NCI-H774 (cell line): ENCODE measurements at places on chromosomes 1 and 21.

DNA sequence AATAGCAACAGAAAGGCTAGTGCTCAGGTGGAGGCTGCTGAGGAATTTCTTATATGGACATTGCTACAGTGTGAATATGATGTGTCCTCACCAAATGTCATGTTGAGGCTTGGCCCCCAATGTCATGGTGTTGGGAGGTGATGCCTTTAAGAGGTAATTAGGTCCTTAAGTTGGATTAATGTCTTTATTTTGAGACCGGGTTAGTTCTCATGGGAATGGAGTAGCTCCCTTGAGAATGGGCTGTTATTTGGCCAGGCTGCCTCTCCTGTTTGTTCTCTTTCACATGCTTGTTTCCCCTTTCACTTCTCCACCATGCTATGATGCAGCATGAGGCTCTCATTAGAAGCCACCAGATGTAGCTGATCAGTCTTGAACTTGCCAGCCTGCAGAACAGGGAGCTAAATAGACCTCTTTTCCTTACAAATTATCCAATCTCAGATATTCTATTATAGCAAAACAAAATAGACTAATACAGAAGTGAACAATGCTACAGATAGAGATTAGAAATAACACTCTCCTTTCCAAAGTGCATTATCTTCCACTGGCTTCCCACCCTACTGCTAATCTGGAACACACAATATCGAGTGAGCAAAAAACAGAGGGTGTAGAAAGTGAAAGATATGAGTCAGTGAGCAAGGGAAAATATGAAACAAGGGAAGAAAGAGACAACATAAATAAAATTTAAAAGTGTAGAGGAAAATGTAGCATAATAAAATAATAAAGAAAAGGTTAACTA is 160.2 kb downstream of the NTMT2 start:
- DNase-seq = no peak

DNA sequence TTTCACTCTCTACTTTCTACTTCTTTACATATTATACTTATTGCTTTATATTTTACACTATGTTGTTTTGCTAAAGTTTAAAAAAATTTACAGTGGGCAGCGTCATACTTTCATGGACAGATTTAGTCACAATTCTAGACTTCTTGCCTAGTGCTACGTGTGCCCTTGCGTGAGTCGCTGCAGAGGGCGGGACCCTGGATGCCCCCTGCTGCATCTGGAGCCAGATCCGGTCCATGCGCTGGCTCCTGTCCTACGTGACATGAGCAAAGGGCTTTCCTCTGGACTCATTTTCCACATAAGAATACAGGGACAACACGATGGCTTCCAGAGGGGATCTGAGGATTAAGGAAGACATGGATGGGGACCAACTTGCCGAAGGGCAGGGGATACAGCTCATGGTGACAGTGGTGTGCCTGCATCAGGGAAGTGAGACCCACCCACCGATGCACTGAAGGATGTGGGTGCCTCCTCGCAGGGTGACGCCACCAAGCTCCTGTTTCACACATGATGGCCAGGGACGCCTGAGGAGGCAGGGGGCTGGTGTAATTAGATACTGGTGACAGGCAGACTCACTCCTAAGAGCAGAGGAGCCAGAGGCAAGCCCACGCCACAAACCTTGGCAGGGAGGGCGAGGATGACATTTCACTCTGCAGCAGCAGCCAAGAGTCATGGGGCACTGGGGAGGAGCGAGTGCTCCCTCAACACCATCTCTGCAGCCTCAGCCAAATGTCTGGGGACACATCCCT is 86.6 kb downstream of the DMRTB1 start:
- no peak for DNase-seq

DNA sequence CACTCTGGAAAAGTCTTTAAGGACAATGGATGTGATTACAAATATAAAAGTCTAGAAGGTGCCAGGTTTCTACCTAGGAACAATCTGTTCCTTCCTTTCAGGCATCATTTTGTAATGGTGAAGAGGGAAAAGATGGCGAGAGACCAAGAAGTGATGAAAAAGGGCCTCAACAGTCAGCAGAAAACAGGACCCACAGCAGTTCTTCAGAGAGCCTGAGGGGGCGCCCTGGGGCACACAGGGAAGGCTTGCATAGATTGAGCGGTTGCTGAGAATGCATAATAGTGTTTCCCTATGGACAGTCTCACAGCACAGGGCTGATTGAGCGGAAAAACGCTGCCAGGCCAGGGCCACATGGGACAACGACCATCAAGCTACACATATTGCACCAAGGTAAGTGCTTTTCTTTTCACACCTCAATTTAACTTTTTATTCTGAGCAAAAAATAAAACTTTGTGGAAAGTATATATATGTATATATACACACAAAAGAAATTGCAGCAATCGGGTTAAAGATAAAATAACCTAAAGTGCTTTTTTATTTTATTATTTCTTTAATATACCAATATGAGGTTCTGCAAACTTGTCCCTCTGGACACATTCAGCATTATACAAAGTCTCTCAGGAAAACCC is 3.1 kb upstream of the YRDC start:
- peak; percentile 86 for DNase-seq

- no peak for DNase-seq
Observed at GRCh38 chr1:226444901-226445300, 37.0 kb upstream of the PARP1 start.

DNA sequence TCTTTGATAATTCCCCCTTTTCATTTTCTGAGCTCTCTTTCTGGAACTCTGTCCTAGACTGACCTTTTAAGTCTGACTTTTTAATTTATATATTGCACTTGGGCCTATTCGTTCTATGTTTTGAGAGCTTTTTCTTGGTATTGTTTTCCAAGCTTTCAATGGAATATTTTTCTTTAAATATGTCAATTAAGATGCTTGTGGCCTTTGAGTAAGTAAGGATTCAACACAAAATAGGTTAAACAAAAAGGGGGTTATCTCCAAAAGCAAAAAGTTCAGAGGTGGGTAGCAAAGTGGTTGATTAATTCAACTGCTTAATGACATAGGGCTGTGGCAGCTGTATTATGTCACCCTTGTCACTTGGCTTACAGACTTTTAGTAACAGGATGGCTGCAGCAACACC is 315.9 kb downstream of the LMX1A start:
- no peak for DNase-seq

DNA sequence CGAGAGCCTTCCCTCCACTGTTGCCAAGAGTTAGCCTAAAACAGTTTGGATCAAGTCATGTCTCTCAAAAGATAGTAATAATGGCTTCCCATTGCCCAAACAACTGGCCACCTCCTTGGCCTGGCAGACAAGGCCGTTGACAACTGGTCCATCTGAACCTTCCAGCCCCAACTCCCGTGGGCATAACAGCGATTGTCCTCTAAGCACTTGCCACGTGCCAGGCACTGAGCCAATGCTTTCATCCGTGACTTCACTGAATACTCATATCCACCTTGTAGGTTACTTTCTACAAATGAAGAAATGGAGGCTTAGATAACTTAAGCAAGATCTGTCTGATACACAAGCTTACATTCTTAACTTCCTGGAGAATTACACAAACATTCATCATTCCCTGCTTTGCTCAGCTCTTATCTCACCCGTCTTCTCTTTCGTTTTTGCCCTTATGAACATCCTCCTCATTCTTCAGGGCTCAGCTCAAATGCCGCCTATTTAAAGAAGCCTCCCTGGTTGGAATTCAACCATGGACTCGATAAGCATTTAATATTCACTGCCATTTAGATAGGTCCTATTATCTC is 106.4 kb downstream of the KCND3 start:
- no peak for DNase-seq
